ENCODE measurements at places on chromosomes 1 and 21. TPM values are rescaled to one million over a fixed set of nuclear protein-coding genes. Genes with fewer than 3 reads are reported as not detected.

GMEB1 gene
- total RNA-seq: 14.7 TPM

KCNJ9 gene
- not detected for total RNA-seq

SPRR2E gene
- total RNA-seq: not detected

S100A7 gene
- total RNA-seq: not detected

CSMD2 gene
- total RNA-seq: 0.22 TPM

DMBX1 gene
- total RNA-seq: not detected

Measured in placental epithelial cell (primary cell).